Suprapubic skin (tissue), 4 donors: ENCODE measurements at places on chromosomes 6 and 20. TPM values are rescaled to one million over a fixed set of nuclear protein-coding genes. Genes with fewer than 3 reads are reported as not detected.

- H3K4me3 ChIP-seq: peak overlapping the region; percentile 48
- H3K27ac ChIP-seq: no peak overlapping the region
- peaks cover 64% of the 10 kb centered on the region for H3K4me1 ChIP-seq
- DNase-seq: no peak
- H3K36me3 ChIP-seq: no peaks in the 10 kb centered on the region
Measured at GRCh38 chr20:49986049-49986448, 3.3 kb downstream of the SNAI1 start.

DNA sequence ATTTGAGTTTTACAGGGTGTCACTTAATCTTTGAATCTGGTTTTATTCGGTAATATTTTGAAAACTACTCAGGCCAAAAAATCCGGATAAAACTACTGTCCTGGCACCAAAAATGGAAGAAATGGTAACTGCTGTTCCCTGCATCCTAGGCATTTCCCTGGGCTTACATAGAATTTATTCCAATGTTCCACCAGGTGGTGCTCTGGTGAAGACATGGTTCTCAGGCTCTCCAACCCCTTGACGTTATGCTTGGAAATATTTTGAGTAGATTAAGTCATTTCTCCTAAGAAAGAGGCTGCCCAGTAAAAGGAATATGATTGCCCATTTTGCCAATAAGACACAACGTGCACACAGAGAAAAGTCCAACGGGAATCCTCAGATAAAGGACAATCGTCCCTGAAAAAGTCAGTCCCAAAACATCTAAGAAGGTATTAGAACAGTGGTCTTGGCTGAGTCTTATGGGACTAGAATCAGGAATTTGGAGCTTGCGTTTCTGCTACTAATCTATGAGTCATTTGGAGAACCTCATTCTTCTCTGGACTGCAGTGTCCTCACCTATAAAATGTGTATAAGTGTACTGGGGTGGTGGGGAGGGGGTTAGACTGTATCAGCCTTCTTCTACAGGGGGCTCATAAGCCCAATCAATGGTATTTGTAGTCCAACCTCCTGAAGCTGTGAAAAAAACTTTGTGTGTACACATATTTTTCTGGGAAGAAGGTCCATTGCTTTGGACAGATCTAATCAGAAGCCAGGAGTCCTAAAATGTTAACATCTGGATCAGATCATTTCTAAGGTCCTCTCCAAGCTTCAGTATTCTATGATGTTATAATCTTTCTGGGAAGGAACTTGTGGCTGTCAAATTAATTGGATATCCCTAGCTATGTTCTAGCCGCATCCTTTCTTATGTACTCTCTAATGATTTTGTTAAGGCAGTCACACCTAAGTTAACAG lies 131.0 kb upstream of the BMP2 start:
- H3K4me3 ChIP-seq: no peak overlapping the region
- no peaks in the 10 kb centered on the region for H3K36me3 ChIP-seq
- no peaks in the 10 kb centered on the region for H3K27me3 ChIP-seq
- peak overlapping the region; percentile 35 for H3K27ac ChIP-seq
- DNase-seq: no peak

GRCh38 chr6:45305546-45305945 lies 22.6 kb upstream of the RUNX2 start:
- H3K36me3 ChIP-seq: no peaks in the 10 kb centered on the region
- no peaks in the 10 kb centered on the region for H3K4me1 ChIP-seq
- no peak for DNase-seq

DNA sequence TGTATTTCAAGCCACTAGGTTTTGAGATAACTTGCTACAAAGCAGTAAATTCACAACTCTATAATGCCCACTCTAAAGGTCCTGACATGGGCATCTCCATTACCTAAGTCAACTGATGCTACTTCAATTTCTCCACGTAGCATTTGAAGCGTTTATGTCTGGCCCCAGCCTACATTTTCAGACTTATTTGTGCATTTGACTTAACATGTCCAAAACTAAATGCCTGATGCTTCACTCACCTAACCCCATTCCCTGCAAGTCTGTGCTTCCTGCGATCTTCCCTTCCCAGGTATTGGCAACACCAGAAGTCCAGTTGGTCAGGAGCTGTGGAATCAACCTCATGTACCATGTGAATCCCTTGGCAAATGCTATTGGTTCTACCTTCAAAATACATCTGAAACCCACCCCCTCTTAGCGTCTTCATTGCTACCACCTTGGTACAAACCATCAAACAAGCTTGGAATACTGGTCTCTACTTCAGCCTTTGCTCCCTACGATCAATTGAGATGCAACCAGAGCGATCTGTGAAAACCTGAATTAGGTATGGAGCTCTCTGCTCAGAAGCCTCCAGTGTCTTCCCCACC lies 12.8 kb upstream of the ZNFX1 start:
- H3K27me3 ChIP-seq: no peaks in the 10 kb centered on the region
- no peak for DNase-seq
- peaks cover 63% of the 10 kb centered on the region for H3K36me3 ChIP-seq
- peaks cover 5% of the 10 kb centered on the region for H3K4me1 ChIP-seq
- no peak overlapping the region for H3K4me3 ChIP-seq
- no peak overlapping the region for H3K27ac ChIP-seq

DNA sequence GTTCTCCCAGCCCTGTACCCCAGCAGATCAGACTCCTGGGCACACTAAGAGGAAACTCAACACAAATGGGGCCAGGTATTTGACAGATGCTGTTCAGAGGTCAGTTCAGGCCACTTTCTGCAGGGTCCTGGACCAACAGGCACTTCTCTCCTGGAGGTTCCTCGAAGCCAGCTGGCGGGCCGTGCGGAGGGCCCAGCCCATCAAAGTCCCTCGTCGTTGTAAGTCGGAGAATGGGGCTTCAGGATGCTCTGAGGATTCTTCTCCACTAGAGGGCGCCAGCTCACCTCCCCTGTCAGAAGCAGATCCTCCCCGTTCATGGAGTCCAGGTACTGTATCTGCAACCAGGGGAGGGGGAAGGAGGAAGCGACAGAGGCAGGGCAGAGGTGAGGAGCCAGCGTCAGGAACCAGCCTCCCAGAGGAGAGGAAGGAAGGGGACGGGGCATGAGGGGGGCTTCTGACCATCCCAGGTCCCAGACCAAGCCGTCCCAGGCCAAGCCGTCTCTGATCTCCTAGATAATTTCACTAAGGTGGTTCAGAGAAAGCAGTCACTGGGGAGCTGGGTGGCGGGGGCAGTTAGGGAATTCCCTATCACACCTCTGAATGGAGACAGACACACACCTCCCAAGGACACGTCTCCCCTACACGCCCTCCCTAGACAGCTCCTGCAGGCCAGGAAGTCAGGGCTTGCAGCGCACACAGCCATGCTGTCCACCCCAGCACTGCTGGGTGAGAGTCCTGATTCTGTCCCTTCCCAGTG lies 11.7 kb upstream of the FAM83C start:
- H3K27me3 ChIP-seq: no peaks in the 10 kb centered on the region
- H3K4me3 ChIP-seq: no peak overlapping the region
- DNase-seq: peak; percentile 89

GRCh38 chr20:22939181-22939580 lies 95.9 kb upstream of the SSTR4 start:
- no peaks in the 10 kb centered on the region for H3K4me1 ChIP-seq
- H3K4me3 ChIP-seq: no peak overlapping the region
- H3K36me3 ChIP-seq: no peaks in the 10 kb centered on the region
- no peak for DNase-seq
- no peaks in the 10 kb centered on the region for H3K27me3 ChIP-seq
- H3K27ac ChIP-seq: no peak overlapping the region

DNA sequence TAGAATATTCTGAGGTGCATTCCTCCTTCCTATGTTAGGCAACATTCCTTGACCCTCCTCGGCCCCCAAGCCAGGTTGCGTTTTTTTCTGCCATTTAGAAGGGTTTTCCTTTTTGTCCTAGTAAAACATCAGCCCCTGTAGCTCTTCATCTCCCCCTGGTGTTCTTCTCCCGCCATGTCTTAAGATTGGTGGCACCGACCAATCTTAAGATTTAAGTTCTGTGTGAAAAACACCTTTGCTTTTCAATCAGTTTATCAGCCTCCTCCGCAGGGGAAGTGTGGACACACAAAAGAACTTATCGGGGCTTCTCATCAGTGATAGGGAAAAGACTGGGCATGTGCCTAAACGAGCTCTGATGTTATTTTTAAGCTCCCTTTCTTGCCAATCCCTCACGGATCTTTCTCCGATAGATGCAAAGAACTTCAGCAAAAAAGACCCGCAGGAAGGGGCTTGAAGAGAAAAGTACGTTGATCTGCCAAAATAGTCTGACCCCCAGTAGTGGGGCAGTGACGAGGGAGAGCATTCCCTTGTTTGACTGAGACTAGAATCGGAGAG lies 719 bp upstream of the EDN1 start:
- no peaks in the 10 kb centered on the region for H3K36me3 ChIP-seq
- DNase-seq: no peak
- peaks cover 64% of the 10 kb centered on the region for H3K4me1 ChIP-seq
- H3K27ac ChIP-seq: peak overlapping the region; percentile 84
- H3K27me3 ChIP-seq: no peaks in the 10 kb centered on the region
- H3K4me3 ChIP-seq: peak overlapping the region; percentile 55

DNA sequence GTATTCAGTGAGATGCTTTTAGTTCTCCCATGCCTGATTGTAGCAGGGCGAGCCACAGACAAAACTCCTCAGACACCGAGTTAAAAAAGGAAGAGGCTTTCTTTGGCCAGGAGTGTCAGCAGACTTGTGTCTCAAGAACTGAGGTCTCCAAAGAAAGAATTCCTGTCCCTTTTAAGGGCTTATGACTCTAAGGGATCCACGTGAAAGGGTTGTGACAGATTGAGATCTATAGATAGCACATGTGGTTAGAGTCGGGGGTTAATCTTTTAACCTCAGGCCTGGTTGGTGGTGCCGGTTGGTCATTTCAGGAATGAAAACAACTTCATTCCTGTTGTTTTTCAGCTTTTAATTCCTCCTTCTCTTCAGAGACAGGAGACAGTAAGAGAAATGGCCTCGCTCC lies 168.8 kb upstream of the GRIK2 start:
- H3K27ac ChIP-seq: no peak overlapping the region
- no peak overlapping the region for H3K4me3 ChIP-seq
- no peak for DNase-seq
- no peaks in the 10 kb centered on the region for H3K36me3 ChIP-seq
- no peaks in the 10 kb centered on the region for H3K4me1 ChIP-seq

GLYATL3 gene
- not detected for total RNA-seq

TREML1 gene
- not detected for total RNA-seq

GDAP1L1 gene
- total RNA-seq: not detected

TMEM244 gene
- total RNA-seq: not detected

CCM2L gene
- total RNA-seq: 0.62 TPM

DLL1 gene
- total RNA-seq: 75.6 TPM

SAMD3 gene
- not detected for total RNA-seq

COL9A3 gene
- total RNA-seq: 6.1 TPM
